WTC11 (cell line): ENCODE measurements at places on chromosomes 4 and X.

- DNase-seq = no peak
These were observed 196.8 kb upstream of the ANXA3 start for GRCh38 chr4:78354782-78355181.

GRCh38 chrX:133213117-133213516 lies 5.0 kb downstream of the TFDP3 start:
- DNase-seq = no peak

- no peak for DNase-seq
These were observed 6.7 kb downstream of the TEC start for GRCh38 chr4:48262926-48263325.

DNA sequence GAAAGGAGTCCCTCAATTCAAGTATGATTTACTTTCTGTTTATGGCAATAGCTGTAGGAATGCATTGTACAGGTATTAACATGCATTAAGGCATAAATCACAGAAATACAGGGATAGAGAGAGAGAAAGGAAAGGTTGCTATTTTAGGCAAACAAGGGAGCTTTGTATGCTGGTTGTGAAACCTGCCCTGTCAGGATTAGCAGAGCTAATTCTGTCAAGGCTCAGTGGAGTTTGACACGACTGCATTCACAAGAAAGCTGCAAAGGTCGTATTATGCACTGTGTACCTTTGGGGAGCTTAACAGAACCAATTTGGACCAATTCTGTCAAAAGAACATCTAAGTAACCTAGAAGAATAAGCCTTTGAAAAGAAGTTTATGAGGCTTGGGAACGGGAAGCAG lies 239.3 kb downstream of the GRIA2 start:
- no peak for DNase-seq

DNA sequence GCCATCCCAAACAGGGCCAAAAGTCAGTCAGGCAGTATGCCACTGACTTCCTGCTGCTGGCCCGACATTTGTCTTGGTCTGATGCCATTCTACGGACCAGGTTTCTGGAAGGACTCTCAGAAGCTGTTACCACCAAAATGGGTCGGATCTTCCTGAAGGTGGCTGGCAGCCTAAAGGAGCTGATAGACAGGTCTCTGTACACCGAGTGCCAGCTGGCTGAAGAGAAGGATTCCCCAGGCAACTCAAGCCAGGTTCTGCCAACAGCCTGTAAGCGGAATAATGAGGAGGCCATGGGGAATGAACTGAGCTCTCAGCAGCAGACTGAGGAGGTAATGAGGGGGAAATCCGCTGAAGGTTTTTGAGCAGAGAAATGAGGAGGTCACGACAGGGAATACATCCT lies 95.7 kb downstream of the RTL9 start:
- DNase-seq = no peak

DNA sequence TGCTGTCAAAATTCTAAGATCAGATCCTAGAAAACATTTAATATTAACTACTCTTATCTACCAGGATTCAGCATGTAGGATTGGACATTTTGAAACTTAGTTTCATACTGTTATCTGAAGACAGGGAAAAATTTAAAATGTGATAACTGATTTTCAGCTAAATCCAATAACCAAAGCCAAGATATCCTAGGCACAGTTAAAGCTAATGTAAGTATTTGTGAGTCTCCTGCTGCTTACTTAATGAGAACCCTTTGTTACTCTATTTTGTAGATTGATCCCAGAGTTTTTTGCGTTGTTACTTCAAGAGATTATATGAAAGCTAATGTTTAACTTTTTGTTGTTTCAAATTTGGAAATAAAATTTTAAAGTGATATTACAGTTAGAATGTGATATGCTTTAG lies 2.0 kb downstream of the CPE start:
- DNase-seq = no peak

GRCh38 chr4:114782415-114783214 lies 184.0 kb downstream of the UGT8 start:
- DNase-seq = no peak

GRCh38 chr4:60241866-60242265 lies 958.3 kb upstream of the ADGRL3 start:
- DNase-seq = no peak

DNA sequence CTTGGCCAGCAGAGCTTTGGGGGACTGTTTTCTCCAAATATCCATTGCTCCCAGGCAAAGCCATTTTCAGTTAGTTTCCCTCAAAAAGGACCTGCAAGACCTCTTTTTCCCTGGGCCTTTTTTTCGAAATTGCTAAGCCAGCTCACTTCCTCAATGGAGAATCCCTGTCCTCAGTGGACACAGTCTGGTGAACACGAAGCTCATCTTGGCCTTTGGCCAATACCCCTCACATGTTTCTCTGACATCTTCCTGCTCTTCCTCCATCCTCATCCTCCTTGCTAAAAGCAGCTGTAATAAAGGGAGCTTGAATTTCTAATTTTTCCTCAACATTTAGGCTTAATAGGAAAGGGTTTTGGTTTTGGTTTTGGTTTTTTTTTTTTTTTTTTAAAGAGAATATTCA lies 17.6 kb upstream of the PRPS1 start:
- no peak for DNase-seq

DNA sequence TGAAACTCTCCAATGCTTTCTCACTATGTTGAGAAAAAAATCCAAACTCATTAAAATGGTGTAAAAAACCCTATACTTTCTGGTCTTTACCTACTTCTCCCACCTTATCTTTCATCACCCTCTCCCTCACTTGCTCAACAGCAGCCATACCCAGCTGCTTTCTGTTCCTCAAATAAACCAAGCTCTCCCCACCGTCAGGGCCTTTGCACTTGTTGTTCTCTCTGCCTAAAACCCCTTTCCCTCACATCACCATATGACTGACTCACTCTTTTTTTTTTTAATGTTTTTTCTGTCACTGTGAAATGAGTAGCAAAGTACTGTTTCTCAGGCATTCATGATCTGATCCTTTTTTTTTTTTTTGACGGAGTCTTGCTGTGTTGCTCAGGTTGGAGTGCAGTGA lies 122.3 kb upstream of the TMEM164 start:
- no peak for DNase-seq

DNA sequence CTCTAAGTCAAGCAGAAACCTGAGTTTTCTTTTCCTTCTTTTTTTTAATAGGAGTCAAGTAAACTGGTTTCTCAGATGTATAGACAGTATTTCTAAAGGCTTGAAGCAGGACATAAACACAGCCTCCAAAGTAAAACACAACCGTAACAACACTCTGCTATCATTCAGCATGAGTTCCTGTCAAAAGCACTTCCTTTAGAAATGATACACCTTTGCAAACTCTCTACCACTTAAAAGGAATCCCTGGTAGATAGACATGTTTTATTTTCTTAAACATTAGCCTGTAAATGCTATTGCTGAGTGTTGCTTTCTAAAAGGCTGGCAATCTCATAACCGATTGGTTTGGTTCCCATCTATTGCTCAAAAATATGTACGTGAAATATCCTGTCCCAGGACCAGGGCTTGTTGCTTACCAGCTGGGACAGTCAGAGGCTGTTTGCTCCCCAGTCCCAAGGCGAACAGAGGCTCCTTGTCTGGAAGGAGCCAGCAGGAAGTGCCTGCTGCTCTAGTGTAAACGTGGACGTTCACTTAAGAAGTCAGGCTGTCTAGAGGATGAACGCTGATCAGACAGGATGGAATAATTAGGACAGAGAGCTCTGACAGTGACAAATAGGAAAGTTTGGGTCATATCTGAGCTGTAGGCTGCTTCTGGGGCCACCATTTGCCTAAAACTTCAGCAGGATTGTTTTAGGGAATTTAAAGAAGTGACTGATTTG lies 173.9 kb upstream of the KLF3 start:
- DNase-seq = no peak

- DNase-seq = no peak
These were observed 58.1 kb upstream of the MAP9 start for GRCh38 chr4:155434904-155435303.

DNA sequence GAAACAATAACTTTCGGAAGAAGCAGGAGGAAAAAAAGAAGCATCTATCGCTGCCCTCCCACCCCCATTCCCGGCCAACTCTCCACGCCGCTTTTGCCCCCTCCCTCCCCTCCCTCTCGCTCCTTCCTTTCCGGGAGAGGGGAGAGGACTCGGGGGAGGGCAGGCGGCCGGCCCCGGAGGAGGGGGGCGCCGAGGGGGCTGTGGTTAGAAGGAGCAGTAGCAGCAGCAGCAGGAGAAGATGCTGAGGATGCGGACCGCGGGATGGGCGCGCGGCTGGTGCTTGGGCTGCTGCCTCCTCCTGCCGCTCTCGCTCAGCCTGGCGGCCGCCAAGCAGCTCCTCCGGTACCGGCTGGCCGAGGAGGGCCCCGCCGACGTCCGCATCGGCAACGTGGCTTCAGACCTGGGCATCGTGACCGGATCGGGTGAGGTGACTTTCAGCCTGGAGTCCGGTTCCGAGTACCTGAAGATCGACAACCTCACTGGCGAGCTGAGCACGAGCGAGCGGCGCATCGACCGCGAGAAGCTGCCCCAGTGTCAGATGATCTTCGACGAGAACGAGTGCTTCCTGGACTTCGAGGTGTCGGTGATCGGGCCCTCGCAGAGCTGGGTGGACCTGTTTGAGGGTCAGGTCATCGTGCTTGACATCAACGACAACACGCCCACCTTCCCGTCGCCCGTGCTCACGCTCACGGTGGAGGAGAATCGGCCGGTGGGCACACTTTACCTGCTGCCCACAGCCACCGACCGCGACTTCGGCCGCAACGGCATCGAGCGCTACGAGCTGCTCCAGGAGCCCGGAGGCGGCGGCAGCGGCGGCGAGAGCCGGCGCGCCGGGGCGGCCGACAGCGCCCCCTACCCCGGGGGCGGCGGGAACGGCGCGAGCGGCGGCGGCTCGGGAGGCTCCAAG lies 1.3 kb downstream of the PCDH7 start:
- DNase-seq = peak; percentile 63

DNA sequence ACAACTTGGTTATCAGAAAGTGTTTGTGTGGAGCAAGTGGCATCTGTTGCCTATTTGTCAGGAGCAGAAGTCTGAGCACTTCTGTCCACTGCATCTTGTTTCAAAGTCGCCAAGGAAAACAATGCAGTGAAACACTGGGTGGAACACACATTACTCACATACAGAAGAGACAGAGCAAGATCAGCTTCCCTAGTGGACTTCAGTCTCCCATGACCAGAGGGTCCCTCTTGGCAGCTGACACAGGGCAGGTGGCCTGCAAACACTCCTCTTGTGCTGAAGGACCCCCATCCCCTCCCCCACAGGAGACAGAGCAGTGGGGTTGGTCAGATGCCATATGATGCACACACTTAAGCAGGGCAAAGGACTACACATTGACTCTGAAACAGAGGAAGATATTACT lies 3.6 kb upstream of the BBS12 start:
- DNase-seq = no peak

DNA sequence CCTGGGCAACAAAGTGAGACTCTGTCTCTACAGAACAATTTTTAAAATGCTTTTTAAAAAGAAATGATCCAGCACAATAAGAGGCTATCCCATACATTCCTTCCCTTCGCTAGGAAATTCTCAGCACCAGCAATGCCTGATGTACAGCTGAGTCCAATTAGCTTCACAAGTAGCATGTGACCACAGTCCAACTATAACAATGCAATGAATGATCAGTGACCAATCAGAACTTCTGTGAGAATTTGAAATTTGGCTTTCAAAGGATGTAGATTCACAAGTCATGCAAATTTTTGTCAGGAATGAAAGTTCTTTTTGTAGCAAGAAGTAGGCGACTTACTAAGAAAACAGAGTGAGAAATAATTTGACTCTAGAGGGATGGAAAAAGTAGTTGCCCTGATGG lies 278.5 kb upstream of the UGT8 start:
- no peak for DNase-seq

- no peak for DNase-seq
These were observed 1012.0 kb downstream of the RPA4 start for GRCh38 chrX:97895751-97896150.

DNA sequence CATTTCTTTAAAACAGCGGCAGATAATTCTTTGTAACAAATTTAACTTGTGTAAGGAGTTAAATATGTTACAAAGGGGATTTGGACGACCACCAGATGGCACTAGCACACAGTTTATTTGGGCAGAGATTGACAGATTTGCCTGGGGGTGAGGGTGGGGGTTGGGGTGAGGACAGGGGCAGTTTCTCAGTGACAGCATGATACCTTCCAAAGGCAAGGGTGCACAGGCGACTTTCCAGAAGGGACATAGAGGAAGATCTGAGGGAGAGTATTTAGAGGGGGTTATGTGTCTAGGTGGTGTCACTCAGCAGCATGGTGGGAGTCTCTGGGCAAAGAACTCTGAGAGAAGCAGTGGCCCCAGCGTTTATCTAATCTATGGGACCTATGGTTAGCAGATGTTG lies 9.6 kb upstream of the TMA16 start:
- DNase-seq = peak; percentile 72

DNA sequence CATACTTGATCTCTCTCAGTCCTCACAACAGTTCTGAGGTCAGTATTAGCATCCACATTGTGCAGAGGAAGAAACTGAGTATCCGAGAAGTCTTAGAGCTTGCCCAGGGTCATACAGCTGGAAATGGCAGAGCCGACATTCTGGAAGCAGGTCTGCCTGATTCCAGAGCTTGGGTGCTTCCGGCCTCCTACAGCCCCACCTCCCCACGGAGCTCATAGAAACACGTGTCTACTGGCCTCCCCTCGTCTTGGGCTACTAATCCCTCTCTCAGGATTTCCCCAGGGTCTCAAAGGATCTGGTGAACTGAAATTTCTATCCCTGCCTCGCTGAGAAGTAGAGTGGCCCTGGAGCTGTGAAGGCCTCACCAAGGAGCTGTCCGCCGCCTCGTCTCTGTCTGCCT lies 12.0 kb upstream of the KDM5C start:
- DNase-seq = no peak

GRCh38 chr4:108681321-108681809 lies 31.0 kb downstream of the OSTC start:
- no peak for DNase-seq

- DNase-seq = no peak
These were observed 84.4 kb downstream of the APBB2 start for GRCh38 chr4:41129936-41130440.

- DNase-seq = no peak
These were observed 153.5 kb upstream of the FAM241A start for GRCh38 chr4:111991797-111992196.

GRCh38 chr4:3467601-3468031 lies 4.5 kb downstream of the DOK7 start:
- DNase-seq = no peak

DNA sequence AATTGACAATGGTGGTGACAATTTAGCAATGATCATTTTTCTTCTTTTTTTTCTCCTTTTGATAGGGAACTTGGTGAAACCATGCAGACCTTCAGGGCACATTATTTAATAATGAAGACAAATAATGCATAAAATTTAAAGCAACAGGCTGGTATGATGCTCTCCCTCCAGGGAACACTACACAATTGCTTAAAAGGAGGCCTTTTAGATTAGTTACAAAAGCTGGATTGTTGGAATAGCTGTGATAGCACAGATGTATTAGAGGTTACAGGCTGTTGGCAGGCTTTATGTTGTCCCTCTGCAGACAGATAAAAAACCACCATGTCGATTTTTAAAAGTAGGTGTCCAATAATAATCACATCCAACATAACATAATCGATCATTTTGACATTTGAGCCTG lies 307.0 kb downstream of the ADGRL3 start:
- DNase-seq = no peak

- DNase-seq = no peak
These were observed 191.6 kb upstream of the ANKRD50 start for GRCh38 chr4:124903995-124904722.

- no peak for DNase-seq
These were observed 81.5 kb upstream of the CD99 start for GRCh38 chrX:2609431-2610238.
